ENCODE measurements at places on chromosomes 5 and 9.

- no peak for DNase-seq
Observed at GRCh38 chr5:23446424-23446823, 61.0 kb upstream of the PRDM9 start.

- DNase-seq, result no peak
Observed at GRCh38 chr5:26674846-26675245, 363.5 kb downstream of the CDH9 start.

GRCh38 chr5:59007460-59008063 lies 424.7 kb downstream of the RAB3C start:
- no peak for DNase-seq

GRCh38 chr5:137186759-137187461 lies 312.2 kb downstream of the SPOCK1 start:
- peak; percentile 2 for DNase-seq

GRCh38 chr9:126229501-126229900 lies 97.1 kb upstream of the MVB12B start:
- no peak for DNase-seq

DNA sequence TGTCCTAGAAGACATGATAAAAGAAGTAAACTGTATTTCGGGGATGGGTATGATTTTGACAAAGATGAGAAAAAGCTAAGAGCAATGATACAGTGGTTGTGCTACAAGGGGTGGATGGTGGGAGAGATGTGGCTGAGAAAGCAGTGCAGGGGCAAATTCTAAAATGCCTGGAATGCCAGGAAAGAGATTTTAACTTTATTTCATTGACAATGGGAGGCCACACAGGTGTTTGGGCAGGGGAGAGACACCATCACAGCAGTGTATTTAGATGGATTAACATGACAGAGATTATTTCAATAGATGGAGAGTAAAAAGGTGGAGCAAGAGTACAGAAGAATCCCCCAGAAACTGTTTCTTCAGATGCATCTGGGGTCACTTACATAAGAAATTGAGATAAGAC lies 71.2 kb downstream of the MAMDC2 start:
- DNase-seq, result no peak

DNA sequence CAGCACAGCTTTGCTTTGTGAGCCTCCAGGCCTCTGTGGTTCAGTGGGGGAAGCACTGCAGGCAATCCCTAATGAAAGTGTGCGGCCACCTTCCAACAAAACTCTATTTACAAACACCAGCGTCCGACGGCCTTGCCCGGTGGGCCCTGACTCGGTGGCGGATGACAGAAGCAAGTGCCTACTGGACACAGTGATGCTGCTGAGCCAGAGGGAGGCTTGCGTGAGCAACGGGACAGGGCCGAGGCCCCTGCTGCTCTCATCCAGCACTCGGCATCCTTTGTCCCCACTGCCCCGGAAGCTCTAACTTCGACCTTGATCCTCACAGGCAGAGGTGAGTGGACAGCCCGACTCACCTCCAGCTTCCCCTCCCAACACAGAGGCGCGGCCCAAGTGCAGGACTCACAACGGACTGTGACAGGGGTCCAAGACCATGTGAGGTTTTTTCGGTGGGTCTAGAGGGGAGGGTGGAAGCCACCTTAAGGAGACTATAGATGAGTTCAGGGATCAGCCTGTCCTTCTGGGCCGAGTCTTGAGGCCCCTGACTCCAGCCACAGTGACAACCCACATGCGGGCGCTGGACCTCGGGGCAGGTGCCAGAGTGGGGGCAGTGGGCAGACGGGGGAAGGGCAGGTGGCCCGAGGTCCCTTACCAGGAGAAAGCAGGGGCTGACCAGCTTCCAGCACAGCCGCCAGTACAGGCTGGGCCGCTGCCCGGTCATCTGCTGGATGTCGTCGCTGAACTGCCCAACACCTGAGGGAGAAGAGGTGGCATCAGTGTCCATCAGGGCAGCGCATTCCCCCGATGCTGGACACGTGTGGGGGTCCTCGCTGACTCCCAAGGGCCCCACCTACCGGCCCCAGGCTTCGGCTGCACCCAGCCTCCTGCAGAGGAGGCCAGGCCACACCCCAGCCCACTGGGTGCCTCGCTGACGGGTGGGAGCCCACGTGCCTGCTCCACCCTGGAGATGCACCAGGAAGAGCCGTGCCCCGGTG lies 39.4 kb downstream of the SLC6A3 start:
- no peak for DNase-seq

DNA sequence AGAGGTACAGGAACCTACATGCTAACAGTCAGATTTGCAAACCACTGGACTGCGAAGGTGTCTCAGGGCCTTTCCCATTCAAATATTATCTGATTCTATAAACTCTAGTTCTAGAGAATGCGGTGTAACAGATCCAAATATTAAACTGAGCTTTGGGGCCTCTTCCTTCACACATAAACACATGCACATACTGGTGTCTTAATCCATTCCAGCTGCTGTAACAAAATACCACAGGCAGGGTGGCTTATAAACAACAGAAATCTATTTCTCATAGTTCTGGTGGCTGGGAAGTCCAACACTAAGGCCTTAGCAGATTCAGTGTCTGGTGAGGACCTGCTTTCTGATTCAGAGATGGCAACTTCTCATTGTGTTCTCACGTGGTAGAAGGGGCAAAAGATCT lies 30.2 kb downstream of the RETREG1 start:
- no peak for DNase-seq

- DNase-seq, result no peak
Observed at GRCh38 chr5:13217636-13218035, 726.9 kb downstream of the DNAH5 start.

DNA sequence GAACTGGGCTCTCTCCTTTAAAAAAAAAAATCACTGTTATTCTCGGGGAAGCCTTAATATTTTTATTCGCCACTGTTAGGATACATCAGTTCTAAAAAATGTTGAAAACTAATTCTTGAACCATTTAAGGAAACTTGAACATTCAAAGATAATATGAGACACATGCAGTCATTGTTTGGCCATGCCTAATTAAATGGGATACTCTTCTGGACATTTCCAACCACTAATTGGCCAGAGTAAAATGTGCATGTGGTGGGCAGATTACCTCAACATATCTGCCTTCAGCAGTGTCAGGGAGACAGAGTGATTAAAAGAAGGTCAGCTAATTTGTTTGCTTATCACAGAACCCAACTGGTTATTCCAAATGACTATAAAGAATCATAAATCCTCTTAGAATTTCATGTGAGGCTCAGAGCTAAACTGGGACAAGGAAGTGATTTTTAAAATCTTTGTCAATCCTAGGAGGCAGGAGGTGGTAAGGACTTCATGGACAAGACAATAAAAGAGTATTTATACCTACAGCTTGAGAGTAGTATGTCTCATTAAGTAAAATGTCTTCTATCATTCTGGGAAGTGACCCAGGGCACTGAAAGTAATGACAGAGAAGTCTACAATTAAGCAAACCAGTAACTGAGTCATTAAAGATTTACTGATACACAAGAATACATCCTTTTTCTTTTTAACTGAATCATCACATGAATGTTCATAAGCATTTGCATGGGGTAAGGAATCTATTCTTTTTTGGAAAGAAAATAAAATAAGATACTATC lies 242.9 kb upstream of the TRPM3 start:
- DNase-seq, result no peak

GRCh38 chr9:92035146-92035545 lies 80.1 kb downstream of the SPTLC1 start:
- DNase-seq, result no peak

GRCh38 chr5:135208903-135209721 lies 175.1 kb upstream of the PITX1 start:
- DNase-seq, result peak; percentile 92
